ENCODE measurements at places on chromosomes 11 and 22. TPM values are rescaled to one million over a fixed set of nuclear protein-coding genes. Genes with fewer than 3 reads are reported as not detected.

The TRIM29 gene
- total RNA-seq: not detected

The TREH gene
- total RNA-seq: not detected

The CARD18 gene
- not detected for total RNA-seq

The KRTAP5-2 gene
- not detected for total RNA-seq

The HEPACAM gene
- not detected for total RNA-seq

The KRTAP5-1 gene
- total RNA-seq: not detected

The RAB3IL1 gene
- total RNA-seq: 13.4 TPM

The CASP12 gene
- 0.26 TPM for total RNA-seq

The EHF gene
- not detected for total RNA-seq

The CHRM4 gene
- under 0.01 TPM for total RNA-seq

The MOGAT2 gene
- not detected for total RNA-seq

The CCDC188 gene
- 0.33 TPM for total RNA-seq

The OR52H1 gene
- total RNA-seq: 0.51 TPM

The RASL10A gene
- not detected for total RNA-seq

The NLRP14 gene
- total RNA-seq: 0.17 TPM

The OR10S1 gene
- total RNA-seq: not detected

The TYMP gene
- 40.1 TPM for total RNA-seq

The SLC22A12 gene
- not detected for total RNA-seq

The ISX gene
- total RNA-seq: not detected

The PITPNB gene
- 26.2 TPM for total RNA-seq

The LMNTD2 gene
- 0.26 TPM for total RNA-seq

The TMA7B gene
- total RNA-seq: not detected

The SLC22A25 gene
- total RNA-seq: not detected

The RNF26 gene
- 7.1 TPM for total RNA-seq

The ZNRF3 gene
- 2.6 TPM for total RNA-seq

The OR5B21 gene
- total RNA-seq: not detected

The DUSP8 gene
- total RNA-seq: 0.51 TPM

The OR8G5 gene
- total RNA-seq: not detected

The SHISAL1 gene
- total RNA-seq: 3.5 TPM

The GDPD4 gene
- not detected for total RNA-seq

The BTBD18 gene
- not detected for total RNA-seq

The OR51B2 gene
- not detected for total RNA-seq

The MUC2 gene
- total RNA-seq: not detected

The PRG3 gene
- total RNA-seq: not detected

The GRAMD1B gene
- 0.26 TPM for total RNA-seq

The TIMP3 gene
- 145 TPM for total RNA-seq

The ROBO4 gene
- total RNA-seq: 0.66 TPM

The PRRG4 gene
- total RNA-seq: 0.33 TPM

The TPBGL gene
- total RNA-seq: not detected

The CDC42BPG gene
- total RNA-seq: 0.33 TPM

The ANGPTL5 gene
- 0.77 TPM for total RNA-seq

The MPST gene
- total RNA-seq: 76.8 TPM

The C11orf42 gene
- total RNA-seq: not detected

The BARX2 gene
- not detected for total RNA-seq

The GAS2 gene
- 0.77 TPM for total RNA-seq

All from fibroblast of lung (primary cell).